Liver (tissue), 10 donors: ENCODE measurements at places on chromosomes 13 and 19.
A peak's percentile ranks its signal among the peaks of the same experiment; 100 is the strongest.

DNA sequence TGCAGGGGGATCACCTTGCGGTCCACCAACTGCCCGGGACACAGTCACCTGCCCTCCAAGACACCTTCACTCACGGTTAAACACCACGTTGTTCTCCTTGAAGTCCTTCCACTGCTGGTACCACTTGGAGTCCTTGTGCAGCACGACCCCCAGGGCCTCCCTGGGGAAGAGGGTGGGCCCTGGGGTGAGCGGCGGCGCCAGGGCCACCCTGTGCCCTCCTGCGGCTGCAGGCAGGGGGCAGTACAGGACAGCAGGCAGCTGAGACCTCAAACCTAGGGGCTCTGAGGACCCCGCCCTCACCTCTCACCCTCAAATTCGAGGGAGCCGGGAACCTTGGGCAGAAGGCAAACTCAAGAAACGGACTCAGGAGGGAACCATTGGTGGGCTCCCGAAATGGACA lies 7.5 kb upstream of the CTXN1 start:
- no peaks in the 10 kb centered on the region for H3K27me3 ChIP-seq
- no peak overlapping the region for H3K4me3 ChIP-seq
- no peak overlapping the region for H3K27ac ChIP-seq
- H3K36me3 ChIP-seq, result peaks cover 28% of the 10 kb centered on the region
- H3K4me1 ChIP-seq, result peaks cover 4% of the 10 kb centered on the region

- DNase-seq, result no peak
- H3K4me1 ChIP-seq, result no peaks in the 10 kb centered on the region
- no peak overlapping the region for H3K4me3 ChIP-seq
- no peak overlapping the region for H3K27ac ChIP-seq
Measured at GRCh38 chr13:90896002-90896401, 451.5 kb upstream of the MIR17HG start.

GRCh38 chr13:32881777-32882145 lies 134.5 kb upstream of the KL start:
- DNase-seq, result no peak
- H3K27me3 ChIP-seq, result no peaks in the 10 kb centered on the region
- H3K27ac ChIP-seq, result no peak overlapping the region
- H3K36me3 ChIP-seq, result no peaks in the 10 kb centered on the region
- no peaks in the 10 kb centered on the region for H3K4me1 ChIP-seq

- H3K4me1 ChIP-seq, result no peaks in the 10 kb centered on the region
- peaks cover 2% of the 10 kb centered on the region for H3K36me3 ChIP-seq
- peak overlapping the region; percentile 5 for H3K27ac ChIP-seq
- no peak for DNase-seq
- H3K4me3 ChIP-seq, result no peak overlapping the region
- no peaks in the 10 kb centered on the region for H3K27me3 ChIP-seq
Measured at GRCh38 chr13:101727118-101727517, 274.6 kb downstream of the ITGBL1 start.

DNA sequence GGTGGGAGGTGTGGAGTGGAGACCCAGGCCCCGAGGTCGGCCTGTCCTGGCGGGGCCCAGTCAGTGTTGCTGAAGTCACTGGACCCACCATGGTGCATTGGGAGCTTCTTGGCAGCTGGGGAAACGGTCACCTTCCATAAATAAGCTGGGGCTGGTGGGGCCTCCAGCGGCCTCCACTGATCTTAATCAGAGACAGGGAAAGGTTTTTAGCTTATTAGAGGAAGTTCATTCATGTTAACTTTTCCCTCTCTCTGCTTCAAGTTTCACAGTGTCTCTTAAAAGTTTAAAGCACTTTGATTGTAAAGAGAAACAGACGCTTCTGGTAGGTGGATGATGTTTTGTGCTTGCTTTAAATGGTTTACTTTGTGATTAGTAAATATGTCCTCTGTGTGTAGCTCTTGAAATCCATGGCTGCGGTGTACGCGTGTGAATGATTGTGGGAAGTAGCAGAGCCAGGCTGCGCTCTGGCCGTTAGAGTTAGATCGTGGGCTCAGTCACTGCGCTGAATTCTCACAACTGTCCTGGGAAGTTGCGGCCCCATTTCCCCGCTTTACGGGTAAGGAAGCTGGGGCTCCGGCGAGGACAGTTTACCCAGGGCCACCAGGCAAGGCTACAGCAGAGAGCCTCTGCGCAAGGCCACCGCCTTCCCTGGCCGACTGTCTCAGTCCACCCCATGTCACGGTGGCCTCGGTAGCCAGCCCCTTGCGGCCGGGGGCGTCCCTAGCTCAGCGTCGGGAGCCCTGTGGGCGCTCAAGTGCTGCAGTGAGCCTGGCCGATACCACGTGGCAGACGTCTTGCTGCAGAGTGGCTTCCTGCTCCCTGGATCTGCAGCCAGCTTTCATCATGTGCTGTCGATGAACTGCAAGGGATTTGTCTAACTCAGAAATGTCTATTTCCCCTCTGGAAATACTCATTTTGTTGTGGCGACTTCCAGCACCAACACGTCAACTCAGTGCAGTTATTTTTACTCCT lies 16.5 kb upstream of the NDUFS7 start:
- no peak overlapping the region for H3K27ac ChIP-seq
- DNase-seq, result no peak
- no peaks in the 10 kb centered on the region for H3K27me3 ChIP-seq
- peaks cover 60% of the 10 kb centered on the region for H3K36me3 ChIP-seq
- no peak overlapping the region for H3K4me3 ChIP-seq

DNA sequence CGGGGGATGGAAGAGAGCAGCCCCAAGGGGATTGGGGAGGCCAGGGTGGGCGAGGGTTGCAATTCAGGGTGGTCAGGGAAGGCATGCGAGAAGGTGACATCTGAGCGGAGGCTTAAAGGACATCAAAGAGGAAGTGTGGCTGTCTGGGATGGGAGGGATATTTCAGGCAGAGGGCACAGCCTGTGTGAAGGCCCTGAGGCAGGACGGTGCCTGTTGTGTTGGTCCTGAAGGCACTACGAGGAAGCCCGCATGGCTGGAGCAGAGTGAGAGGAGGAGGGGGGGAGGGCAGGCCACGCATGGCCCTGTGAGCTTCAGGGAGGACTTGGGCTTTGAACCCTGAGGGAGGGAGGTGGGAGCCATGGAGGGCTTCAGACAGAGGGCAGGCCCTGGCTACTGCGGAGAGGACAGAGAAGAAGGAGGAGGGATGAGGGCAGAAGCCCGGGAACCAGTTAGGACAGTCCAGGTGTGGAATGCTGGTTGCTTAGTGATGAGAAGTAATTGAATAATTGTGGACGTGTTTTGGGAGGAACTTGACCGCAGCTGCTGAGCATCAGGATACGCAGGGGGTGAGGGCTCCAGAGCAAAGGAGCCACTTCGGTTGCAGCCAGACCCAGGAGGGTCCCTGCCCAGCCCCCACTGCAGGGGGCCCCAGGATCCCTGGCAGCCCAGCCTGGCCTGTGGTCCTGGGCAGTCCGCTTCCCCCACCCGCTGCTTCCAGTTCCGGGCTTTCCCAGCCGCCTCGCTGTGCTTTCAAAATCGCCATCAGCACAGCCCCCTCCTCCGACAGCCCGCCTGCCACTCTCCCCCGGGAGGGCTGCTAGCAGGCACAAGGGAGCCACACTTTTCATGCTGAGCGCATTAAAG lies 6.2 kb downstream of the TLE6 start:
- no peaks in the 10 kb centered on the region for H3K36me3 ChIP-seq
- H3K4me1 ChIP-seq, result peaks cover 13% of the 10 kb centered on the region
- no peaks in the 10 kb centered on the region for H3K27me3 ChIP-seq
- no peak for DNase-seq
- H3K27ac ChIP-seq, result peak overlapping the region; percentile 70

- H3K36me3 ChIP-seq, result no peaks in the 10 kb centered on the region
- no peaks in the 10 kb centered on the region for H3K27me3 ChIP-seq
- no peak overlapping the region for H3K27ac ChIP-seq
- no peak overlapping the region for H3K4me3 ChIP-seq
Measured at GRCh38 chr13:48199404-48199946, 33.5 kb upstream of the ITM2B start.

- peaks cover 11% of the 10 kb centered on the region for H3K36me3 ChIP-seq
- no peak for DNase-seq
- H3K27ac ChIP-seq, result no peak overlapping the region
- H3K4me1 ChIP-seq, result no peaks in the 10 kb centered on the region
- H3K27me3 ChIP-seq, result no peaks in the 10 kb centered on the region
Measured at GRCh38 chr19:12656899-12657571, 9.5 kb downstream of the MAN2B1 start.
